ENCODE measurements at places on chromosomes 5 and 9.

GRCh38 chr9:841371-842209 lies at the start of gene DMRT1:
Gene DMRT1 (plus strand): TSS chr9:841697. CDS start chr9:841839, 142 bp downstream.
- no peak for DNase-seq

DNA sequence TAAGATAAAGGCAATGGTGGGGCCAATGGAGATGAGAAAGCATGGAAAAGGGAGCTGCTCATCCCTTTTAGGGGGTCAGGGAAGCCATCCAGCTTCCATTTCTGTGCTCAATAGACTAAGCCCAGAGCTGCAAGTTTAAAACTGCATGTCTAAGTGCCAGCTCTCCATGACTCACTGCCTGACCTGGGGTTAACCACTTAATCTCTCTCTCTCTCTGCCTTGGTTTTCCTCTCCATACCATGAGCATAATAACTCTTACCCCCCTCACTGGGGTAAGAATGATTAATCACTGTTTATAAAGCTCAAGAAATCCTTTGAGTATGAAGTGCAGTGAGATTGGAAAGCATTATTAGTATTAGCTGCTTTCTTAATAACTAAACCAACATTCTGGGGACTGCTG lies 1382.4 kb upstream of the WWC1 start:
- no peak for DNase-seq

DNA sequence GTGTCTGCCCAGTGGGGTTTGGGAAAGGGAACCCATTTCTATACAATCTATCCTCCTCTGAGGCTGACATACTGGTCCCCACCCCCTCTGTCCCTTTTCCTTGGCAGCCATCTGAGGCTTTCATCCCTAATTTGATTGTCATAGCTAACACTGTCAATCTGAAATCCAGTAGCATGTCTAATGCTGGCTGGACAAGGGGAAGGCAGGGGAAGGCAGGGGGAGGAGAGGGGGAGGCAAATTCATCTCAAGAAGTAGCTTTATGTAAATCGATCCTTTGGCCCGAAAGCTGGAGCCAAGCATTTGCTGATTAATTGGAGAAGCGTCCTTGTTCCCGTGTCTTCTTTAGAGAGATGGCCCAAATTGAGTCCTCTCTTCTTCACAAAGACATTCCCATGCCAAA lies 314.1 kb upstream of the PANK3 start:
- DNase-seq: no peak

DNA sequence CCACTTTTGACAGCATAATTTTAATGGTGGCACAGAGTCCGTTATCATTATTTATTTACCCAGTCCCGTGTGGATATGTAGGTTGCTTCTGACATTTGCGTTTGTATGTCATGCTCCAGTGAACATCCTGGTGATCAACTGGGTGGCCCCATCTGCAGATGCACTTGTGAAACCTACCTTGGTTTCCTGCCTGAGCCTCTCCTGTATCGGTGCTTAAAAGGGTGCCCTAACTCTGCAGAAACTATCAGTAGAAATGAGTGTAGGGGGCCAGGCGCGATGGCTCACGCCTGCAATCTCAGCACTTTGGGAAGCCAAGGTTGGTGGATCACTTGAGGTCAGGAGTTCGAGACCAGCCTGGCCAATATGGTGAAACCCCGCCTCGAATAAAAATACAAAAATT lies 92.1 kb upstream of the IER5L start:
- DNase-seq: no peak

- no peak for DNase-seq
These were observed 620.9 kb upstream of the PTPRD start for GRCh38 chr9:11233696-11234095.

GRCh38 chr5:174773371-174773770 lies 49.0 kb downstream of the MSX2 start:
- DNase-seq: no peak

GRCh38 chr5:881551-881935 lies 11.1 kb downstream of the BRD9 start:
- DNase-seq: no peak

DNA sequence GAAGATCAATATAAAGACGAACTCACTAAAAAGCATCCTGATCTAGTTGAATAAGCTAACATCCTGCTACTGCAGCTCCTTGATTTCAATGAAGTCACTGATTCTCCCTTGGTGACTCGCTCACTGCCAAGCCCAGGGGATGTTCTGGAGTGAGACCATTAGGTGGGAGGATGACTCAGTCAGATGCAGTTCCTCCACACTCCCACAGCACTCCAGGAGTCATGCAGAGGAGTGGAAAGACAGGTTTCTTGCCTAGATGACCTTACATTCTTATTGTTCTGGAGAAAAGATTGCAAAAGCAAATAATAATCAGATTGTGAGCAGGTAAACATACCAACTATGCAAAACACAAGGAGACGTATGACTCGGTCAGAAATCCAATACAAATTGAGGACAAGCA lies 15.3 kb downstream of the GCNT4 start:
- peak; percentile 70 for DNase-seq

- no peak for DNase-seq
These were observed 248.0 kb upstream of the GAS1 start for GRCh38 chr9:87195306-87195705.

- DNase-seq: no peak
These were observed 142.2 kb downstream of the DCP2 start for GRCh38 chr5:113118765-113119164.

- no peak for DNase-seq
These were observed 363.6 kb downstream of the ANXA1 start for GRCh38 chr9:73515216-73515615.

DNA sequence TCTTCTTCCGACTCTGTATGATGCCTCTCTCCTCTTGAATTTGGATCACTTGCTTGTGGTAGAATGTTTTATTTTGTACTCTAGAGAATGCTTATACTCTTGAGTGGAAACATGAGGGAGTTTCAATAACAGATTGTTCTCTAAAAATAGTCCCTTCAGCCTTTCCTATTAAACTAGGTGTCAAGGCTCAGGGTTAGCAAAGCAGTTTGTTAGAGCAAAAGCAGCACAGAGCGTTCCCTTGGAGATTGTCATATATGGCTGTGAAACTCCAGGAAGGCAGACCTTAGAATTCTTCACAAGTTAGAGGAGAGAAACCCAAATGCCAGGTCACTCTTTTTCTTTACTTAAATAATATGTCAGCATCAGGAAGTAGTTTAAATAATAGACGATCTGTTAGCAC lies 33.0 kb downstream of the MAMDC2 start:
- no peak for DNase-seq

DNA sequence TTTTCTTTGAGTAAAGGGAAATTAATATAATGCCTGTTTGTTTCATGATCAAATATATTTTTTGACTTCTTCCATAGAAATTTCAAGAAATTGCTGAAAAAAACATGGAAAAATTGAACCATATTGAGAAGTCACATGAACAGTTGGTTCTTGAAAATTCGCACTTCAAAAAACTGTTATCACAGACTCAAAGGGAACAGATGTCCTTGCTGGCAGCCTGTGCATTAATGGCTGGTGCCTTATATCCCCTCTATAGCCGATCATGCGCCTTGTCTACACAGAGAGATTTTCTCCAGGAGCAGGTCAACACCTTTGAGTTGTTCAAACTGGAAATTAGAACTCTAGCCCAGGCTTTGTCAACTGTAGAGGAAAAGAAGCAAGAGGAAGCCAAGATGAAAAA lies 191.4 kb downstream of the CCDC171 start:
- no peak for DNase-seq

DNA sequence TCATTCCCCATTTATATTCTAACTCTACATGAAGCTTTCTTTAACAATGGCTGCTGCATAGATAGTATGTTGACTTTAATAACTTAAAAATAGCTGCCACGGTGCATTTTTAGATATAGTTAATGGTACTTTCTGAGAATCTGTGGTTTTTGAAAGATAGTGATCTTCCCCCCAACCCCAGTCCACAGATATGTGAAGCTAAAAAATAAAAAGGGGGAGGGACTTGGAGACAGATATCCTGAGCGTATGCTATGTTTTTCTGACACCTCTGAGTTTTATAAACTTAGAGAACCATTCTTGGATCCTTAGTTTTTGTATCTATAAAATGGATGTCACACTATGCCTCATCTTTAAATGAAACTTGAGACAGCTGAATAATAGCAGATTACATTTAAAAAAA lies 120.5 kb downstream of the SNX18 start:
- DNase-seq: no peak

- no peak for DNase-seq
These were observed 137.7 kb upstream of the SMIM23 start for GRCh38 chr5:171647904-171648260.

DNA sequence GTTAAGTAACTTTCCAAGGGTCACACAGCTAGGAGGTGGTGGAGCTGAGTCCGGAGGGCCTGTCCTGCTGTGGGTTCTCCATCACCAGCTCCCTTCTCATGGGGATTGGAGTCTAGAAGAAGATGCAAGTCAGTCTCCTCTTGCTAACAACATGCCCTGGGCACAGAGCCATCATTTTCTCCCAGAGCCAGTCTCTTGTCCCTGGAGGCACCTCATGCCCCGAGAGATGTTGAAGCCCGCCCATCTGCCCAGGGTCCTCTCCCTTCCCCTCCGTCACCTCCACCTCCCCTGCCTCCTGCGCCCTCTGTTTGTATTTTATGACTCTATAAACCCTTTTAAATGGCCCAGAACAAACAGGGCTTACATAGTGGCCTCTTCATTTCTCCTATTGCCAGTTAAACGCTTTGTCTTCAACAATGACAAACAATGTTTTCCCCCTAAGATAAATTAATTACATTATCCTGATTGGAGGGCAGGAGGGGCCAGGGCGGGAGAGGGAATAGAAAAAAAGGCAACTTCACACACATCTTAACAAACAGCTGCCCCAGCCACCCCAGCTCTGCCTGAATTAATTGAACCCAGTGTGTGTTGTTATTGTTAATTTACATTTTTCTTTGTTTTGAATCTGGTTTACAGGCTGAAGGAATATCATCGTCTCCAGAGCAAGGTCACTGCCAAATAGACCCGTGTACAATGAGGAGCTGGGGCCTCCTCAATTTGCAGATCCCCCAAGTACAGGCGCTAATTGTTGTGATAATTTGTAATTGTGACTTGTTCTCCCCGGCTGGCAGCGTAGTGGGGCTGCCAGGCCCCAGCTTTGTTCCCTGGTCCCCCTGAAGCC lies 55.8 kb downstream of the ASS1 start:
- DNase-seq: no peak

All from AG10803 (cell line).